ENCODE measurements at places on chromosomes 5 and 9. TPM values are rescaled to one million over a fixed set of nuclear protein-coding genes. Genes with fewer than 3 reads are reported as not detected.

DNA sequence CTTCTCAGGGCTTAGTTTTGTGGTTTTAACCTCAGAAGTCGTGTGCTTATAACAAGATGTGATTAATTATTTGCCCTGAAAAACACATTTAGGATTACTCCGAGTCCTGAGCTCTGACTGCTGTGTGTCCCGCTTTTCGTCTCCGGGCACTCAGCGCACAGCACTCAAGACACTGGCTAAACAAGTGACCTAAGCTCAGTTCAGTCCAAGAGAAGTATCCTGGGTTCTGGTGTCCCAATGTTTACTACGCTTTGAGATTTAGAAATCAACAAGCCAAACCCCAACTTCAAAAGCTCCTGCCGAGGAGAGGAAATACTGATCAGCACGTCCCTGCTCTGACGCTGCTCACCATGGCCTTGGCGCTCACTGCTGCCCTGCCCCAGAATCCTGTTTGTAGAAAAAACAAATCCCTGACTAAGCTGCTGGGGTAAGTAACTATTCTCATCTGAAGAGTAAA, 53.2 kb downstream of the IPPK start:
- H3K36me3 ChIP-seq = peaks cover 11% of the 10 kb centered on the region
- H3K4me1 ChIP-seq = no peaks in the 10 kb centered on the region
- no peak overlapping the region for H3K27ac ChIP-seq
- DNase-seq = no peak

GRCh38 chr9:114613087-114613486, 2.0 kb downstream of the TMEM268 start:
- H3K36me3 ChIP-seq = no peaks in the 10 kb centered on the region
- no peaks in the 10 kb centered on the region for H3K27me3 ChIP-seq
- no peak overlapping the region for H3K4me3 ChIP-seq
- DNase-seq = no peak
- H3K4me1 ChIP-seq = peaks cover 11% of the 10 kb centered on the region

DNA sequence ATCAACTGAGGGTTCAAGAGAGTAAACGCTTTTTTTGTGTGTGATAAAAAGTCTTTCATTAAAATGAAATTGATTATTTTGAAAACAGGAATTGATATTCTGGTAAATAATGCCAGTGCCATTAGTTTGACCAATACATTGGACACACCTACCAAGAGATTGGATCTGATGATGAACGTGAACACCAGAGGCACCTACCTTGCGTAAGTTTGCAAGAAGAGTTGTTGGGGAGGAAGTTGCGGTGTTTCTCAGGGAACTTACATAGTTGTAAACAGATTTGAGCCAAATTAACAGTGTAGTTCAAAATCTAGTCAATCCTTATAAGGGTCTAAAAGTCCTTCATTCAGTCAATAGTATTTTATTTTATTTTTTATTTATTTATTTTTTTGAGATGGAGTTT, 28.9 kb downstream of the HSDL2 start:
- peaks cover 2% of the 10 kb centered on the region for H3K36me3 ChIP-seq
- H3K27me3 ChIP-seq = no peaks in the 10 kb centered on the region
- no peak overlapping the region for H3K27ac ChIP-seq
- H3K4me1 ChIP-seq = no peaks in the 10 kb centered on the region

DNA sequence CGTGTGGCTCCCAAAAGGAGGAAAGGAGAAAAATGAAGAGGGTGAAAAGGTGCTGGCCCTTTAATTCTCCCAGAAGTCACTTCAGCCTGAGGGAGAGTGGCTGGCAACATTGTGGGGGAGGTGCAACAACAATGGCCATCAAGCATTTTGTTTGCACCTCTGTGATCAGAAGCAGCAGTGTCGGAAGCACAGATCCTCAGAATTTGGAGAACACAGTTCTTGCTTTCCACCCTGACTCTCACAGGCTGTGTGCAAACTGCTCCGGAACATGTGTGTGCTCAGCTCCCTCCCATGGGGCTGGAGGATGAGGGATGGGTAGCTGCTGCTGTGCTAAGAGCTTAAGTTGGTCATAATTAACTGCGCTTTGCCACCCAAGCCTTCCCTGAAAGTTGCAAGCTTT, 127.1 kb downstream of the DPYSL3 start:
- no peak overlapping the region for H3K27ac ChIP-seq
- H3K36me3 ChIP-seq = no peaks in the 10 kb centered on the region
- no peaks in the 10 kb centered on the region for H3K4me1 ChIP-seq
- no peak for DNase-seq
- H3K4me3 ChIP-seq = peak overlapping the region; percentile 16

DNA sequence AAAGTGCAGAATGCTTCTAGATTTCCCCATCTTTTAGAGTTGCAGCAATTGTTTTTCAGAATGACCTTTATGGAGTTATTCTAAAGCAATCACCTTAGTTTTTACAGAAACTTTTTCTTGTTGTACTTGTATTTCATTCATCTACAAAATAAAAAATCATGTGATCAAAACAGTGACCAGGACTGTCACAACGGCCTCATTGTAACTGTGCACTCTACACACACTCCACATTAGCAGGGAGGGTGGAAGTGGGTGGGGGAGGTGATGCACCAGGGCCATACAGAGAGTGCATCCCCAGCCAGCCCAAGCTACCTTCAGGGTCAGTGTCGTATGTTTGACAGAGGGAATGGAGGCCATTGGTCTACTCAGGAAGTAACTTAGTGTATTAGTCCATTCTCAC, 26.9 kb downstream of the EGFLAM start:
- no peaks in the 10 kb centered on the region for H3K36me3 ChIP-seq
- no peaks in the 10 kb centered on the region for H3K4me1 ChIP-seq
- H3K27me3 ChIP-seq = peaks cover 9% of the 10 kb centered on the region
- no peak overlapping the region for H3K4me3 ChIP-seq
- H3K27ac ChIP-seq = no peak overlapping the region

DNA sequence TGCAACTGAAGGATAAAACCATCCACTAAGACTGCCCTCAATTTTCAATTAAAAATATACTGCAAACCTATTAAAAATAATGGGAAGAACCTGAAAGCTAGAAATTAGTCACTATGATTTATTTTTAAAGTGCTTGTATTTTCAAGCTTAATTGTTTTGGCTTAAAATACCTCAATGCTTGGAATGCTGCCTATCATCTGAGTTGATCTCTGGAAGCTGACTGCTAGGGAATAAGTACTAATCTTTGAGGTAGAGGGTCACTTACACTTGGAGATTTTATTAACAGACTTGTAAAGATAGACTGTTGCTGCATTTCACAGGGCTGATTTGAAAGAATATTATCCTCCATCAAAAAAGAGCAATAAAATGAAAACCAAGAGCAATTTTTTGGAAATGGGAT, 6.2 kb downstream of the PCSK1 start:
- peaks cover 4% of the 10 kb centered on the region for H3K4me1 ChIP-seq
- no peak overlapping the region for H3K4me3 ChIP-seq
- H3K27ac ChIP-seq = no peak overlapping the region
- DNase-seq = no peak
- no peaks in the 10 kb centered on the region for H3K36me3 ChIP-seq

DNA sequence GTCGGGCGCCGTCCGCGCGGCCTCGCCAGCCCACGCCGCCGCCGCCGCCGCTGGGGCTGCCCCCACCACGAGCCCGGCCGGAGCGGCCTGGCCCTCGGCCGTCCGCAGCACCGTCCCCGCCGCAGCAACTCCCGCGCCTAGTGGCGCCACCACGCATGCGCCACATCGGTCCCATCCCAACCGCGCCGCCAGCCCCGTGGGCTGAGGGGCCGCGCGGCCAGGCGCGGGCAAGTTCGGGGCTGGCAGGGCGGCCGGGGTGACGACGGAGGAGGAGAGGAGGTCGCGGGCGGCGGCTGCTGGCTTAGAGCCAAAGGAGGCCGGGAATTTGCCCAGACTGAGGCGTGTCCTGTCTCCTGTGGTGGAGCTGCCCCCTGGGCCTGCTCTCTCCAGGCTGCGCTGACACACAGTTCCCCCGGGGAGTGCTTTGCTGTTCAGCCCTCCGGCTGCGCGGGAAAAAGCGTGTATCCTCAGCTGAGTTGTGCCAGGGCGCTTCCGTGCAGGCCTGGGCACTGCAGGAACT, at the start of gene TUSC1:
TUSC1 (minus strand) TSS at position 298 of the 520 bp plus-strand sequence; CDS start at position 166, 132 bp downstream.
- H3K4me1 ChIP-seq = no peaks in the 10 kb centered on the region
- no peak within 1 kb of the TSS for H3K27ac ChIP-seq
- no peak for DNase-seq
- no peak within 1 kb of the TSS for H3K4me3 ChIP-seq
- H3K36me3 ChIP-seq = no peaks in the 10 kb centered on the region

GRCh38 chr9:73031350-73031749, 78.5 kb upstream of the ALDH1A1 start:
- H3K27ac ChIP-seq = no peak overlapping the region
- H3K36me3 ChIP-seq = no peaks in the 10 kb centered on the region
- H3K27me3 ChIP-seq = no peaks in the 10 kb centered on the region
- DNase-seq = no peak
- H3K4me3 ChIP-seq = no peak overlapping the region
- no peaks in the 10 kb centered on the region for H3K4me1 ChIP-seq

DNA sequence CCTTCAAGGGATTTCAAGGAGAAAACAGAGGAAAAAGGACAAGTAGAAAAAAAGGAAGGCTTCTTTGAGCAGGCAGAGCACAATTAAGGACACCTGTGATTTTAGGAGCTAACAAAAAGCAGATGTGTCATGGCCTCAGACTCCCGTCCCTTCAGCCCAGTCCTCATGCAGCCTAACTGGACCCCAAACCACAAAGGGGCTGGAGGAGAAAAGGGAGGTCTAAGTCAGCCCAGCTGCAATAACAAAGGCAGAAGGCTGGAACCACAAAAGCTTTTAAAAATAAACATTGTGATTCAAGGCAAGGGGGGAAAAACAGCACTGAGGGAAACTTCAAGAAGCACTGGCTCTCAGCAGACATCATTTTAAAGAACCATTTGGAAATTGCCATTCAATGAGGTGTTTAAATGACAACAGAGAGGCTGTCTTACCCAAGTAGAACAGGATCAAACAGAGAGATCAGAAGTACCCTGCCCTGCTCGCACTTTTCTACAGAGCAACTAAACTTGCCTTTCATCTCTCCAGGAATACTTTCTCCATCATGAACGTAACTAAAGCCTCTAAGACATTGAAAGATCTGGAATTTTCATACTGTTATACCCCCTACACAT, 89.3 kb downstream of the SEMA5A start:
- no peak for DNase-seq
- H3K27ac ChIP-seq = no peak overlapping the region
- H3K36me3 ChIP-seq = no peaks in the 10 kb centered on the region
- H3K27me3 ChIP-seq = no peaks in the 10 kb centered on the region

DNA sequence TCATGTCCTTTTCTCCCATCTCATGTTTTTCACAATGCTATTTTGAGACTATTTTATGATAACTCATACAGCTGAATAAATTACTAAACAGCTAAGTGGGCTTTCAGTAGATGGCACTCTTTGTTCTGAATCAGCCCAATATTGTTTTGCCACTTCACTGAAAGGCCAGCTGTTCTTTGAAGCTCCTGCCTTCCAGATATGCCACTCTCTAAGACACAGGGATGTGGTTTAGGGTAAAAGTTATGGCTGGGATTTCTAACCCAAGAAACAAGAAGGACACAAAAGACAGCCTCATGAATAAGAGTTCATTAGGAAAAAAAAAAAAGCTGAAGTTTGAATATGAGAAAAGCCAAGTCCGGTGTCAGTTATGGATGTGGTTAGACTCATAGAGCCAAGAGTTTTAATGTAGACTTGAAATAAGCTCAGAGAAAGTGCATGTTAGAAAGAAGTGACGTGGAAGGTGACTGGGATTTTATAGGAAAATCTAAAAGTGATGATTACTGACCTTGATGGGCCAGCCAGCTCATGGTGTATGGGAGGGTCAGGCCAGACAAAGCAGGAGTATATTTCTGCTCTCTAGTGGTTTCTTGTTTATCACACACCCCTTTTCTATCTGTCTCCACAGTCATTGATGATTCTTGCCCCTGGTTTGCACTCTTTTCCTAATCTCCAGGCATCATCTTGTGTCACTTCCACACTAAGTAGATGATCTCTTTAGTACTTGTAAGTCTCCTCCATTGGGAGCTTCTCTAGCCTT, 488.5 kb downstream of the NR2F1-AS1 start:
- no peak overlapping the region for H3K4me3 ChIP-seq
- DNase-seq = no peak
- H3K4me1 ChIP-seq = peaks cover 22% of the 10 kb centered on the region
- H3K27me3 ChIP-seq = no peaks in the 10 kb centered on the region
- no peaks in the 10 kb centered on the region for H3K36me3 ChIP-seq
- peak overlapping the region; percentile 57 for H3K27ac ChIP-seq

- H3K36me3 ChIP-seq = no peaks in the 10 kb centered on the region
- H3K27me3 ChIP-seq = no peaks in the 10 kb centered on the region
- H3K4me3 ChIP-seq = no peak overlapping the region
These were observed 161.9 kb downstream of the ZSWIM6 start for GRCh38 chr5:61493973-61494372.

DNA sequence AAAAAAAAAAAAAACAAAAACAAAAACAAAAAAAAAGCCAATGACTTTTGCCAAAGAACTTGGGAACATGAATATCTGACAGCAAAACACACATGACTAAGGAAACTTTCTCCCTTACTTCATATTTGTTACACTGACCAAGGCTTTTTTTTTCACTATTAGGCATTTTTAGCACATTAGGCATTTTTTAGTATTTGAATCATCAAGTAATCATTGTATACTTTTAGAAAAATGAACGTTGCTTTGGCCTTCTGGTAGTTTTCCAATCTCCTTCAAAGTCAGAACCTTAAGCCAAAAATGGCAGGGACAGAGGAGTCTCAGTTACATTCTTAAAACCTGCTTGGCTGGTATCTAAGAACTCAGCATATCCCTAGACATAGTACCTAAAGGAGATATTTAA, 19.3 kb downstream of the NREP start:
- no peak overlapping the region for H3K4me3 ChIP-seq
- H3K27ac ChIP-seq = no peak overlapping the region
- H3K4me1 ChIP-seq = no peaks in the 10 kb centered on the region
- DNase-seq = no peak
- no peaks in the 10 kb centered on the region for H3K27me3 ChIP-seq

DNA sequence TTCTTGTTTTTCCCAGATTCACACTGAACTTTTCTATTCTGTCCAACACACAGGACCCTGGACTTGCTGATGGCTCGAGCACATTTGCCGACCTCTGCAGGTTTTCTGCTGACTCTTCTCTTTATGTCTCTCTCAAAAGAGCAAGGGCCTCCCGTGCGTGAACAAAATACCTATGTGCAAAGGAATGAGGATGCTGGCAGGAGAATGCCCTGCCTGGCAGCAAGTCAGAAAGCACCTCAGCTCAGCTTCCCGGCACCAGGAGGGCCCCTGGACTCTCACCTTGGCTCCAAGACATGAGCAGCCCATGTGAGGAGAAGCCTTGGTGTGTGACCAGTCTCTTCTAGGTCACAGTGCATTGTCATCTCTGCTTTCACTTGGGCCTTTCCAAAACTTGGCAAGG, 36.1 kb downstream of the PAPPA start:
- no peaks in the 10 kb centered on the region for H3K4me1 ChIP-seq
- no peak overlapping the region for H3K27ac ChIP-seq
- no peaks in the 10 kb centered on the region for H3K36me3 ChIP-seq
- no peak overlapping the region for H3K4me3 ChIP-seq
- peaks cover 34% of the 10 kb centered on the region for H3K27me3 ChIP-seq
- DNase-seq = no peak

The C9orf50 gene
- not detected for total RNA-seq

The KCNV2 gene
- total RNA-seq = not detected

The GRIN3A gene
- not detected for total RNA-seq

The DTWD2 gene
- total RNA-seq = 5.2 TPM

The DELE1 gene
- total RNA-seq = 74.1 TPM

Data from HCT116 (cell line).